ENCODE measurements at places on chromosomes 5 and 9.
A peak's percentile ranks its signal among the peaks of the same experiment; 100 is the strongest.

DNA sequence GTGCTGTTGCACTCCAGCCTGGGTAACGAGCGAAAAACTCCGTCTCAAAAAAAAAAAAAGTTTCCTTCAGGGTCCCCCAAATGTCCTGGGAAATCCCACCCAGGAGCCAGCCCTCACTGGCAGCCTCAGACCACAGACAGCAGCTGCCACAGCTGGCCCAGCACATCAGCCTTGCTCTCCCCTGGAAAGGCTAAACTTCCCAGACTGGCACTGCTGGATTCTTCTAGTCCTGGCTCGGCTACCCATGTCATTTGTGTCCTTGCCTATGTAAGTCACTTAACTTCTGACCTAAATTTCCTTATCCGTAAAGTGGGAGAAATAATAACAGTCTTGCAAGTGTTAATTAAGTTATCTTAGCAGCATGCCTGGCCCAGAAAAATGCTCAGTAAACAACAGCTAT lies 8.6 kb upstream of the PRRC2B start:
- no peak for DNase-seq

GRCh38 chr9:96294159-96294545 lies 7.8 kb downstream of the HSD17B3 start:
- DNase-seq: no peak

GRCh38 chr9:138066049-138066448 lies 188.5 kb downstream of the CACNA1B start:
- DNase-seq: no peak

GRCh38 chr5:136413196-136413595 lies 47.9 kb upstream of the TRPC7 start:
- no peak for DNase-seq

- no peak for DNase-seq
These were observed 147.2 kb upstream of the KLF4 start for GRCh38 chr9:107636571-107637381.

- DNase-seq: no peak
These were observed 84.9 kb downstream of the RGS3 start for GRCh38 chr9:113548221-113549041.

DNA sequence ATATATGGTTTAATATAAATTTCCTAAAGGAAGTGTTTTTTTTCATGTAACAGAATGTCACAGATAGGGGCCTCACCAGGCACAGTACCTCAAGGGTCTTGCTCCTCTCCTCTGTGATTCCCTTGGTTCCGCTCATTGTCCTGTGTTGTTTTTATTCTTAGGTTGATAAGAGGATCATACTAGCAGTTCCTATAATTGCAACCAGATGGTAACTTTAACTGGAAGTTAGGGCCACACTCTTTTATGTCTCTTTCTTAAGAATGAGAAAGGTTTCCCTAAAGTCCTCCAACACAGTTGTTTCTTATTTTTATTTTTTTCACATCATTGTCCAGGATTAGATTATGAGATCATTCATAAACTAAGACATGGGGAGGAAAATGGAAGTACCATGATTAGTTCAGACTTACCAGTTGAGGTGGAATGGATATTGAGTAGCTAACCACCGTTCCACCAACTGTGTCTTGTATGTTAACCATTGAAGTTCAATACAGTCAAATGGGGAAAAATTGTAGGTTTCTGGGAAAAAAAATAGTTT lies 41.1 kb downstream of the FAM174A start:
- no peak for DNase-seq

GRCh38 chr9:35854091-35854762 lies 16.0 kb downstream of the OR13J1 start:
- DNase-seq: no peak

DNA sequence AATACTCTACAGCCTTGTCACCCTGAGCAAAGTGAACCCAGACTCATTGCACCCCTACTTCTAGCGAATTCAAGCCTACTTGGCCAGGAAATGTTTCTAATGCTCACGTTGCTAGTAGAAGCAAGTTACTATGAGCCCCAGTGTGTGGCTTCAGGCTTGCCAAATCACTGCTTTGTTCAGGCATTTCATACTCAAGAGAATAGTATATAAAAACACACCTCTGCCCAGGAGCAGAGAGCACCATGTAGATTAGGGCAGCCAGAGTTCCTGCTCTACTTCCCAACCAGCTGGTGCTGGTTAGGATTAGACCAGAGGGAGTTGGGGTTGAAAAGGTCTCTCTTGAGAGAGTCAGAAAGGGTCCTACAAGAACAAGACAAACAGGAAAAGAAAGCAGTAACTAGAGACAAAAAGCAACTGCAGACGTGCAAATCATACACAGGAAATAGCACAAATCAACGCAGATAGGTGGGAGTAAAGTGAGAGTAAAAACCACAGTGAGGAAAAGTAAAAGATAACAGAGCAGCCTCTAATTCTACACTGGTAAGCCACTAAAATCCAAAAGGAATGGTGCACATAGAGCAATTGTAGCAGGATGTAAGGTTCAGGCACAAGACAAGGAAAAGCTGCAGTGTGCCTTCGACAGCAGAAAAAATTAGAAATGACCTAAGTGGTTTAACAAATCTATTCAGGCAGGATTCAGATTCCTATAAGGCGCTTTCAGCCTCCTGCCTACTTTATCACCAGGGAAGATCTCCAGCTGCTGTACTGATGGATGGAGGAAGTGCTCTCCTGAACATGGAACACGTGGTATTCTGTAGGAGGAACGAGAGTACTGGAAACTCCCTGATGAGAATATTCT lies 49.6 kb upstream of the KIF2A start:
- peak; percentile 36 for DNase-seq

DNA sequence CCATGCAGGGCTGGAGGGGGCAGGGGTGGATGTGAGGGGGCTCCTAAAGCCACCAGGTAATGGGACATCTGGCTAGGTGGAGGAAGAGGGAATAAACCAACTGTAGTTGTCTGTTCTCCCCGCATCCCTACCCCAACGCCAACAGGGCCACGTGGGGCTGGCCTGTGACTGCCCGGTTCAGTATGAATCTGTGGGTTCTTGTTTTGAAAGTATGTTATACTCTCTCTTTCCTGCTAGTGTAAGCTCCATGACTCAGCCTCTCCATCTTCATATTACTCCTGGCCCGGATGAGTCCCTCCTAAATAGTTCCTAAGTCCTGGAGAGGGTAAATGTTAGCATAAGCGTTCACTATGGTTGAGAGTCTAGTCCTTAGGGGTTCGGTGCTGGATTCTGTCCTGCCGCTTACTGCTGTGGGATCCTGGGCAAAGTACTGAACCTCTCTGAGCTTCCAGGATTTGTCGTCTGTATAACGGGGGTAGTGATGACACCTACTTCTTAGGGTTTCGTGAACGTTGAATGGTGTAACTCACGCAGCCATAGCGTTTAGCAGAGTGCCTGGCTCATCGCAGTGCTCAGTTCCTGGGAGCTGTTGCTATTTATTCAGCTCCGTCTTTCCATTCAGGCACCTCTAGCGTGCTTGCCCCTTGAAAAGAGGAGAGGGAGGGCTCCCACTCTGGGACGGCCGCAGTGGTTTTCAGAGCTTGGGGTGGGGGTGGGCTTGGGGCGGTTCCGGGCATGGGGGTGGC lies 28.8 kb downstream of the LHX2 start:
- no peak for DNase-seq

GRCh38 chr9:133492061-133493021 lies 13.4 kb upstream of the SLC2A6 start:
- no peak for DNase-seq

DNA sequence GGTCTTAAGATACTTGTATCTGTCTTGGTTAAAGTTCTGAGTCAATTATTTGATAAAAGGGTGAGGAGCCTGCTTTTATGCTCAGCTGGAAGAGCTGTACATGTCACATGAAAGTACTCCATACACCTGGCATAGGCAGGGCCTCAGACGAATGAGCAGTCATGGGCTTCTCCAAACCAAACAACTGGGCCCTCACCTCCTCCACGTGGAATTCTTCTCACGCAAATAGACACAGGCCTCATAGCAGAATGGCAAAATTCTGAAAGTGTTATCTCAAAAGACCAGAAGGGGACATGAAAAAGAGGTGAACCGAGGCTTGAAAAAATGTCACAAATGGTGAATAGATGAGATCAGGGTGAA lies 48.6 kb downstream of the FAM240B start:
- no peak for DNase-seq

- no peak for DNase-seq
These were observed 379.2 kb downstream of the CTNND2 start for GRCh38 chr5:11525020-11525419.

DNA sequence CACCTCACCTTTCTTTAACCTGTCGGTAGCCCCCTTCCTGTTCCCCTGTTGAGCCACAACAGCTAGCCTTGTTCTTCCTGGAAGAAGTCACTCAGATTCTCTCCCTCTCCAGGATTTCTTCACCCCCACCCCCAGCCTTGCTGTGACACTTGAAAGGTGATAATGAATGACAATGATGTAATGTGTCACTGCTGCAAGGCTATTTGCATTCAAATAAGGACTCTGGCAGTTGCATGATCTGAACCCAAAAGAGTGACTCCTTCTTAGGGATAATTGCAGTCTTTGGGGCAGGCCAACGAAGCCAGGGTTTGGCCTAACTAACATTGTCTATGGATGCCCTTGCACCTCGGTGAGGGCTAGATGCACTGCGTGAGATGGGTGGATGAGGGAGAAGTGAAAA lies 154.4 kb upstream of the CLINT1 start:
- no peak for DNase-seq

DNA sequence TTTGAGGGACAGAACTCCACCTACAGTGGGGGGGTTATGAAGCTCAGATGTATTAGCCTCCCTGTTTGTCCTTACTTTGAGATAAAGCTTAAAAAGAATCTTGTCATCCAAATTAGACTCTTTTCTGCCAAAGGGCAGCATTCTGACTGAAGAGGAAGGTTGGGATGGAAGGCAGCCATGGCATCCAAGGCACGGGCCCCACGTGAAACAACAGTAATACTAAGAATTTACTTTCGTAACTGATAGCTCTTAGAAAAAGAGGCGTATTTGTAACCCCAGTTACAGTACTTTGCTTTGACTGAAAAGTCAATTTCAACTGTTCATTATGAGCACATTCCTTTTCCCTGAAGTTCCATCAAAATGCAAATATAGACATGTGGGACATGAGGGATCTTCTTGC lies 168.5 kb downstream of the ARRDC3 start:
- no peak for DNase-seq

GRCh38 chr9:127746959-127747569 lies 12.0 kb upstream of the TOR2A start:
- DNase-seq: no peak

- no peak for DNase-seq
These were observed 191.9 kb upstream of the SEMA6A start for GRCh38 chr5:116766470-116766947.

DNA sequence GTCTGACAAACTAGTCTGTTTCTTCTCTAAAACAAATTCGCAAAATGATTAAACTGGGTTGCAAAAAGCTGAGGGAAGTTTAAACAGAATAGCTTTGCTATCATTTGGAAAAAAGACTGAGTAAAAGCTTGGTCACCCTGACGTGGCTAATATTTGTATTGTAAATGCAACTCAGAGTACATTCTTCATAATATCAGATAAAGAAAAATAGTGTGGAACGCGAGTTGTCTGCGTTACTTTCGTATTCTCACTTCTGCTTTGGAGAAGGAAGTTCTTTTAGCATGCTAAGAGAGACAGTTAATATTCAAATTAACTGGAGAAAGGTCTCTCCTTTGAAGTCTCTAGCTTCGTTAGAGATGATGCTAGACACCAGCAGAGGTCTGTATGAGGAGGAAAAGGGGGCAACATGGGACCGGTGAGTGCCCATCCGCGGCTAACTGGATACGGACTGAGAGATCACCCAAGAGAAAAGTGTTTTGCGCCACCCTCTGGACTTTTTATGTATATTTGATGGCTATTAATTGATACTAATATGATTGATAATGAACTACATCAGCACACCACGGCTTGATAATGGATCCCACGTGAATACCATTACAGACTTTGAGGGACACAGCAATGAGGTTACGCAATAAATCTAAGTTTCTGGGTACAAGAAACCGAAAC lies 2.9 kb upstream of the CNTRL start:
- DNase-seq: no peak

GRCh38 chr5:181217803-181218062 lies 5.3 kb upstream of the TRIM41 start:
- no peak for DNase-seq

- DNase-seq: no peak
These were observed 66.6 kb downstream of the LPAR1 start for GRCh38 chr9:110971705-110972104.

- no peak for DNase-seq
These were observed 237.0 kb downstream of the IRX2 start for GRCh38 chr5:2514484-2514883.

GRCh38 chr5:180975338-180975737 lies 13.3 kb upstream of the BTNL3 start:
- no peak for DNase-seq

GRCh38 chr5:168865968-168866367 lies 286.8 kb upstream of the PANK3 start:
- DNase-seq: no peak

GRCh38 chr9:109452761-109453160 lies 45.3 kb downstream of the PTPN3 start:
- no peak for DNase-seq

- no peak for DNase-seq
These were observed 28.6 kb upstream of the RAB14 start for GRCh38 chr9:121230256-121230655.

DNA sequence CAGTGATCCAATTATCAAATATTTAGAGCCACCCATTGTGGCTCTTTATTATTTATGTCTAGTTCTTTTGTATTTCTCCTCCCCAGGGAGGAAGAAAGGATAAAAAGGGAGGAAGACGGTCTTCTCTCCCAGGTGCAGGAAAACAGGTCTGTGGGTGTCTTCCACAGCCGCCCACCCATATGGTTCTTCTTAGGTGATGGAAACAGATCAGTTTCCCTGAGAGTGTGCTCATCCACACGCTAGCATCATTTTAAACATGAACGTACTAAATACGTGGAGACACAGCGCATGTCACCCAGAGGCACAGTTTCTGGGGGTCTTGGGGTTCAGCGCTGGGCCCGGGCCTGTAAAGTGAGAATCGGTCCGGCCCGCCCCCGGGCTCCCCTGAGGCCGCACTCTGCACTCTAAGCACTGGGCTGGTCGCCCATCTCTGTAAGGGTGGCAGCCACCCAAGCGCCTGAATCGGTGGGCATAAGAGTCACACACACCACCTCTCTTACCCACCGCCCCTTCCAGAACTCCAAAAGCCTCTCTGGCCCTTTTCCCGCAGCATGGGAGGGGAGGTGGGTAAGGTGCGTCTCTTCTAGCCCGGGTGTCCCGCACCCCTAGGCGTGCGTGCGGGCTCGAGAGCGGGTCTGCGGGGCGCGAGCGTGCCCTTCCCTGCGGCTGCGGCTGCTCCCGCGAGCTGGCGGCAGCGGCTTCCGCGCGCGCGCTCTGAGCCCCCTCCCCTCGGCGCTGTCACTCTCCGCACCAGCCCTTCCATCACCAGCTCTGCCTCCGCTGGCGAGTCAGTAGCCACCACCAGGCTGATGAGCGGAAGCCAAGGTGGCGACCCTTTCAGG lies 1.3 kb downstream of the PTCH1 start:
- DNase-seq: no peak

DNA sequence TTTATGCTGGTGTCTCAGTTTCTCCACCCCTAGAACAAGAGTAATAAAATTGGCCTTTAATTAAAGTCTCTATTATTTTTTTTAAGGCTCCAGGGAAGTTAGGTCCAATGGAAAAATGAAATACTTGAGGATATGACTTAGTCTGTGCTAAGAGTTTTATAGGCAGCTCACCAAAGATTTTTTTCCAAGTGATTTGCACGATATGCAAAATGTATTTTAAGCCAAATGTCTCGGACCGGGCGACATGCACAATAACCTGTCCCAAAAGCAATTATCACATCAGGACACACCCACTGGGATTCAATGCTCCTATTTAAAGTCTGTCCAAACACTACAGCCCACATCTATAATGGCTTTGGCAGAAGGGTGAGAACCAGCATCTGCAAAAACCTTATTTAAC lies 136.1 kb upstream of the ANKH start:
- no peak for DNase-seq

Measured in renal pelvis (tissue), 12 donors.